ENCODE measurements at places on chromosomes 4 and X.

DNA sequence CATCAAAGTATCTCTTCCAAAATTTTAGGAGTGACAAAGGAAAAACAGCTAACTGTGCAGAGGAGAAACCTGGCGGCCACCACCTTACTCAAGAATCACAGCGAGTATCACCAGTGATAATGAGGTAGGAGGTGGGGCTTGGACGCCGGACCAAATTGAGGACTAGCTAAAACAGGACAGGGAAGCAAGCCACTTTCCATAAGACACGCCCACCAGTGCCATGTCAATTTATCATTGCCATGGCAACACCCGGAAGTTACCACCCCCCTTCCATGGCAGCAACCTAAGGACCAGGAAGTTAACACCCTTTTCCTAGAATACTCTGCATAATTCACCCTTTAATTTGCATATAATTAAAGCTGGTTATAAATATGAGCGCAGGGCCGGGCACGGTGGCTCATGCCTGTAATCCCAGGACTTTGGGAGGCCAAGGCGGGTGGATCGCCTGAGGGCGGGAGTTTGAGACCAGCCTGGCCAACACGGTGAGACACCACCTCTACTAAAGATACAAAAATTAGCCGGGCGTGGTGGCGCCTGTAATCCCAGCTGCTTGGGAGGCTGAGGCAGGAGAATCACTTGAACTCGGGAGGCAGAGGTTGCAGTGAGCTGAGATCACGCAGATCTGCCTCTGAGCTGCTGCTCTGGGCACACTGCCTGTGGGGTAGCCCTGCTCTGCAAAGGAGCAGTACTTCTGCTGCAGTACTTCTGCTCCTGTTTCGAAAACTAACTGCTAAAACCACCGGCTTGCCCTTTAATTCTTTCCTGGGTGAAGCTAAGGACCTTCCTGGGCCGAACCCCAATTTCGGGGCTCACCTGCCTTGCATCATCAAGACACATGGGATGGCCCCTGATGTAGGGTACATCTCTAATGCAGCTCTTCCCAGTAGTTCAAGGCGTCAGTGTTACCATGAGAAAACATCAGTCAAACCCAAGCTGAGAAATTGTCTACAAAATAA is 116.7 kb downstream of the HMX1 start:
- no peak for DNase-seq

GRCh38 chrX:68415316-68415715 is 18.0 kb downstream of the OPHN1 start:
- DNase-seq = no peak

- DNase-seq = no peak
These were observed 27.5 kb downstream of the PCYT1B start for GRCh38 chrX:24619647-24620046.

- DNase-seq = no peak
These were observed 58.4 kb upstream of the CCDC149 start for GRCh38 chr4:24971192-24971591.

- DNase-seq = no peak
These were observed 12.6 kb downstream of the SRD5A3 start for GRCh38 chr4:55358668-55359067.

GRCh38 chr4:135338181-135338580 is 1136.6 kb upstream of the PABPC4L start:
- DNase-seq = no peak

DNA sequence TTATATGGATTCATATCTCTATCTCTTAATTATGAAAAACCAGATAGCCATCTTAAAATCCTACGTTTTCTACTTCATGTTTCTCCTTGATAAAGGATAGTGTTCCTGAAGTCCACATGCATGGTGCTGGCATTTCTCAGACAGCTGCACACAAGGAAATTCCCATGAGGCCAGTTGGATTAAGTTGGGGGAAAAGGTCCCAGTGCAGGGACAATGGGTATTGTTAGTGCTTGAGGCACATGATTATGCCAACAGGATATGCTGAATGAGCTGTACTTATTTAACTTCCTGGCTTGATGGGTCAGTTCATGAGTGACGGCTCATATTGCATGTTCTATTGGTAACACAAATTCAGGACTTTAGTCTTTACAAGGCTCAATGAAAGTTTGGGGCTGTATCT is 913.9 kb upstream of the NDST4 start:
- DNase-seq = no peak

- no peak for DNase-seq
These were observed 29.2 kb downstream of the EFHC2 start for GRCh38 chrX:44314259-44314734.

DNA sequence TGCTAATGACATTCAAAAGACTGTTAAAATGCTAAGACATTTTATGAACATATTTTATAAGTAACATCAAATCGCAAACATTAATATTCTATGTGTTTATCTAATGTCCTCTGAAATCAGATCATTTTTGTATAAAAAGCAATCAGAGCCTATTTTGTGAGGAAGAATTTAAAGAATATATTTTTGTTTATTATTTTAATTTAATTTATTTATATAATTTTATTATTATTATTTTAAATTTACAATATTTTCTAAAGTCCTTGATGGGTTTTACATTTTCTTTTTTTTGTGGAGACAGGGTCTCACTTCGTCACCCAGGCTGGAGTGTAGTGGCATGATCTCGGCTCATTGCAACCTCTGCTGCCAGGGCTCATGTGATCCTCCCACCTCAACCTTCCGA is 262.8 kb downstream of the EPHA5 start:
- DNase-seq = no peak

DNA sequence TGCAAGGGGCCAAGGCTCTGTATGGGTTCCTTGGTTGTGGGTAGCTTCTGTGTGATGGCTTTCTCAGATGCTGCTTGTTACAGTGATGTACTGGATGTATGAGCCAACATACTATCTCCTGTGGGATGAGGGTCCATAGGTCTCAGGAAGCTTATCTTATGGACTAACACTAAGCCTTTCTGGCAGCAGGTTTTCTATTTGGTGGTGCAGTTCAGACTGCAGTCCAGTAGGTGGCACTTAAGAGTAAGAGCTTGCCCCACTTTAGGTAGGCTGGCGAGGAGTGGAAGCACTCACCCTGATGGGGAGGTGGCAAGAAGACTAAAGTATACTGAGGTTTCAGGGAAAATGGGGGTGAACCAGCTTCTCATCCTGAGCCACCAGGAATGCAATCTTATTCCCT is 306.7 kb upstream of the MAOA start:
- no peak for DNase-seq

DNA sequence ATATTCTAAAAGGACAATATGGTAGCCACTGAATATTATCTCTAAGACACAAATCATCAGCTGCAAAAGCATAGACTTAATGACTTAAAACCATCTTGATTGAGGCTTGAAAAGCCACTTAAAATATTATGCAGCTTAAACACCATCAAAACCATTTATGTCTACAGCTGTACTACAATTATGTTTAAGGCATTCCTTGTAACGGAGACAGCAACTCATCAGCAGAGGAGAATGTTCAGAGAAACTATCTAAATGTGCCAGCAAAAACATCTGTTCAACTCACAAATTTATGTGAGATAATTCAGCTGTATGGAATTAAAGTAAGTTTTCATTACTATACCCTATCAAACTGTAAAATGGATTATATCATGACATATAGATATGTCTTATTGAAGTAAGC is 147.9 kb upstream of the CTSO start:
- no peak for DNase-seq
